ENCODE measurements at places on chromosomes 3 and 15.
A peak's percentile ranks its signal among the peaks of the same experiment; 100 is the strongest.

GRCh38 chr3:29236146-29236840, 44.6 kb upstream of the RBMS3 start:
- no peak overlapping the region for H3K27ac ChIP-seq
- H3K36me3 ChIP-seq, result no peaks in the 10 kb centered on the region
- no peak for DNase-seq
- H3K27me3 ChIP-seq, result peaks cover 2% of the 10 kb centered on the region
- no peak overlapping the region for H3K4me3 ChIP-seq
- no peaks in the 10 kb centered on the region for H3K4me1 ChIP-seq

DNA sequence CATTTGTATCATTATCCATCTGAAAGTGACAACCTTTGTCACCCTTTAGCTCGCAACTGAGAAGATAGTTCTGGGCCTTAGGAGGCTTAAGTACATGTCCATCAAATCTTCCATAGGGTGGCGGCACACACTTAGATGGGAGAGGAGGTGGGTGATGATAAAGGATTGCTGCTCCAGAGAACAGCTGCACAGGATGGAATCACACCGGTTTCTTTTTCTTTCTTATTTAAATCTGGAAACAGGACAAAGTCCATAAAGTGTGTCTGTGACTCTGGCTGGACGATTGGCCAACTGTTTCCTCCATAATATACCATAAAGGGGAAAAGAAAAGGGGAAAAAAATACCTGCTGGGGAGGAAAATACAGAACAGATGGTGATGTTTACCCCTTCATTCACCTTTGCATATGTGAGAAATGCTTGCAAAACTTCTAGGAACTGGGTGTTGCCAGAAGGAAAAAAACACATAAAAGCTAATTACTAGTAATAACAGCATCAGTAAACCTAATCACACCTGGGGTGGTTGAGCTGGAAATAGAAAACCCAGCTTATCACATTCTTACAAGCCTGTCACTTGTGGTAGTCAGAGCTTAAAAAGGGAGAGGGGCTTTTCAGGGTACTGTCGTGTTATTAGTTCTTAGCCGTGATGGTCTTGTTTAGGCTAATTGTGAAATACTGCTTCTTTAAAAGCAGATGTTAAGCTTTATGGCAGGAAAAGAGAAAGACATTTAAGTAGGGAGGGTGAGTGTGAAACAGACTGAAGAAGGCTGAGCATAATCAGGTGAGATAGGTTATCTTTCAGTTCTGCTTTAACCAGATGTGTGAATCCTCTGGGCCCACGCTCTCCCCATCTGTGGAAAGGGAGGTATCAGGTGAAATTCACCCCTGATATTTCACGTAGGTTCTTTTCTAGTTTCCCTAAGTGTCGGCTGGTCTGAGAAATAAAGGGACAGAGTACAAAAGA, 16.7 kb downstream of the C2CD4A start:
- H3K36me3 ChIP-seq, result no peaks in the 10 kb centered on the region
- no peaks in the 10 kb centered on the region for H3K4me1 ChIP-seq
- H3K4me3 ChIP-seq, result no peak overlapping the region
- DNase-seq, result no peak
- H3K27ac ChIP-seq, result no peak overlapping the region

- no peaks in the 10 kb centered on the region for H3K36me3 ChIP-seq
- H3K27me3 ChIP-seq, result no peaks in the 10 kb centered on the region
- no peak overlapping the region for H3K4me3 ChIP-seq
- H3K27ac ChIP-seq, result no peak overlapping the region
Measured at GRCh38 chr3:184419171-184419570, 39.3 kb downstream of the CHRD start.

- H3K4me3 ChIP-seq, result no peak overlapping the region
- no peak for DNase-seq
- H3K4me1 ChIP-seq, result no peaks in the 10 kb centered on the region
- no peak overlapping the region for H3K27ac ChIP-seq
Measured at GRCh38 chr3:124926426-124927101, 8.0 kb downstream of the MUC13 start.

DNA sequence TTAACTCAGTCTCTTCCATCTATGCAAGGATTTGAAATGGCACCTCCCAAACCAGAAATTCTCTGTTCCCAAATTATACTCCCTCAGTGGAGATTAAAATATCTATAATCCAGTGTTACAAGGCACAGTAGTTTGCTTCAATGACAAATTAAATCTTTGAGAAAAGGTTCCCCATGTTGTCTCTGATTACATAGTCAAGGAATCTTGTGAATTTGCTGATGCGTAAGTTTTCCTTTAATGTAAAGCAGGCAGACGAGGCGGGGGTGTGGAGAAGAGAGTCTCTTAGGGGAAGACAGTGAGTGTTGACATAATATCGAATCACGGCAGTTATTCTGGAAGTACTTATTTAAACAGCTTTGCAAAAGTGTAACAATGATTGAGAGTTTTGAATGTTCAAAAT, 236.4 kb upstream of the RARB start:
- DNase-seq, result no peak
- H3K36me3 ChIP-seq, result no peaks in the 10 kb centered on the region
- H3K27ac ChIP-seq, result no peak overlapping the region
- H3K27me3 ChIP-seq, result no peaks in the 10 kb centered on the region
- H3K4me1 ChIP-seq, result no peaks in the 10 kb centered on the region
- H3K4me3 ChIP-seq, result no peak overlapping the region

GRCh38 chr15:80945605-80946004, 44.0 kb downstream of the MESD start:
- H3K27ac ChIP-seq, result no peak overlapping the region
- H3K4me1 ChIP-seq, result no peaks in the 10 kb centered on the region
- no peak overlapping the region for H3K4me3 ChIP-seq
- H3K36me3 ChIP-seq, result peaks cover 5% of the 10 kb centered on the region
- H3K27me3 ChIP-seq, result no peaks in the 10 kb centered on the region

GRCh38 chr15:69731581-69731980, 279.0 kb downstream of the RPLP1 start:
- H3K36me3 ChIP-seq, result no peaks in the 10 kb centered on the region
- H3K27me3 ChIP-seq, result no peaks in the 10 kb centered on the region
- H3K4me1 ChIP-seq, result no peaks in the 10 kb centered on the region
- H3K27ac ChIP-seq, result no peak overlapping the region
- DNase-seq, result no peak

DNA sequence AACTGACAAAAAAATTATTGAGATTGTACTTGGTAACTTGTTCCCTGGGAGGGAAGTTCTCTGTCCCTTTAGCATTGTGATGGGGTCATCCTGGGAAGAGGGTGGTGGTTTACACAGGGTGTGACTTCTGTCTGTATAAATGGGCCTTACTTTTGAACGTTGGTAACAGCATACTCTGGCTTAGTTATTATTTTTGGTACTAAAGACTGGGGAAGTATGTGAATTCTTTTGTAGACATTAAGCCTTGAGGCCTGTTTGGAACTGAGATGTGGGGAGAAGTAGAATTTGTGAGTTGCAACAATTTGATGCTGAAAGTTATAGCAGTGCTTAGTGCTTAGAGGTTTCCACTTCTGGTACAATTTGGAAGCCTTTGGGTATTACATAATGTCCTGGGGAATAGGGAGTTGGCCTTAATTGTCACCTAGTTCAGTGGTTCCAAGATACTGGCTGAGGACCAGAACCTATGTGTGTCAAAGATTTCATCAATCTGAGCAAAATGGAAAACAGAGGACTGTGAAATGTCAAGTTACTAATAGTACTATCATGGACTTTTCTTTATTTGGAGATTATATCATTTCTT, 15.9 kb downstream of the TLNRD1 start:
- DNase-seq, result no peak
- H3K4me3 ChIP-seq, result no peak overlapping the region
- H3K27ac ChIP-seq, result no peak overlapping the region
- no peaks in the 10 kb centered on the region for H3K36me3 ChIP-seq

GRCh38 chr15:70912187-70912586, 19.6 kb downstream of the LRRC49 start:
- no peaks in the 10 kb centered on the region for H3K4me1 ChIP-seq
- H3K27me3 ChIP-seq, result no peaks in the 10 kb centered on the region
- DNase-seq, result no peak
- no peaks in the 10 kb centered on the region for H3K36me3 ChIP-seq

GRCh38 chr3:67916353-67916752, 261.9 kb upstream of the SUCLG2 start:
- DNase-seq, result no peak
- no peaks in the 10 kb centered on the region for H3K4me1 ChIP-seq
- H3K27me3 ChIP-seq, result no peaks in the 10 kb centered on the region
- no peak overlapping the region for H3K4me3 ChIP-seq
- no peak overlapping the region for H3K27ac ChIP-seq

- no peaks in the 10 kb centered on the region for H3K27me3 ChIP-seq
- DNase-seq, result no peak
- H3K27ac ChIP-seq, result peak overlapping the region; percentile 89
- H3K36me3 ChIP-seq, result no peaks in the 10 kb centered on the region
- H3K4me3 ChIP-seq, result no peak overlapping the region
- peaks cover 4% of the 10 kb centered on the region for H3K4me1 ChIP-seq
Measured at GRCh38 chr3:24272875-24273274, 221.8 kb downstream of the THRB start.

DNA sequence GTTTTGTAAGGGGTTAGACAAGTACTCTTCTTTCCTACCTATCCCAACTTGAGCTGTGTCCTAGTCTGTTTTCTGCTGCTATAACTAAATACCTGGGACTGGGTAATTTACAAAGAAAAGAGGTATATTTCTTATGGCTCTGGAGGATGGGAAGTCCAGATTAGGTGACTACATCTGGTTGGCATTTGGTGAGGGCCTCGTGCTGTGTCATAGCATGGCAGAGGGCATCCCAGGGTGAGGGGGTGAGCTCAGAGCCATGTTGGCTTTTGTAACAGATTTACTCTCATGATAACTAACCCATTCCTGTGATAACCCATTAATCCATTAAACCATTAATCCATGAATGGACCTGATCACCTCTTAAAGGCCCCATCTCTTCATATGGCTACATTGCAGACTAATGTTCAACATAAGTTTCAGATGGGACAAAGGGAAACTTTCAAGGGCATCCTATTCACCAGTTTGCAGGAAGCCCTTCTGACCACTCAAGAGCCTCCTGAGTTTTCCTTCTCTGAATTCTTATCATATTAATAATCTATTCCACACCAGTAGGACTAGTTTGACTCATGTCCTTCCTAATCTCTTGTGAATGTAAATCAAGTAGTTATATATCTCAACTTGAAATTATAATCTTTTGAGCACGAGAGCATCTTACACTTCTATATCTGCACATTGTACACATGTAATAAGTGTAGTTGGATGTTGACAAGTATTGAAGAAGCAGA, 185.7 kb upstream of the ZPLD1 start:
- H3K4me3 ChIP-seq, result no peak overlapping the region
- no peaks in the 10 kb centered on the region for H3K4me1 ChIP-seq
- no peaks in the 10 kb centered on the region for H3K27me3 ChIP-seq
- no peaks in the 10 kb centered on the region for H3K36me3 ChIP-seq

DNA sequence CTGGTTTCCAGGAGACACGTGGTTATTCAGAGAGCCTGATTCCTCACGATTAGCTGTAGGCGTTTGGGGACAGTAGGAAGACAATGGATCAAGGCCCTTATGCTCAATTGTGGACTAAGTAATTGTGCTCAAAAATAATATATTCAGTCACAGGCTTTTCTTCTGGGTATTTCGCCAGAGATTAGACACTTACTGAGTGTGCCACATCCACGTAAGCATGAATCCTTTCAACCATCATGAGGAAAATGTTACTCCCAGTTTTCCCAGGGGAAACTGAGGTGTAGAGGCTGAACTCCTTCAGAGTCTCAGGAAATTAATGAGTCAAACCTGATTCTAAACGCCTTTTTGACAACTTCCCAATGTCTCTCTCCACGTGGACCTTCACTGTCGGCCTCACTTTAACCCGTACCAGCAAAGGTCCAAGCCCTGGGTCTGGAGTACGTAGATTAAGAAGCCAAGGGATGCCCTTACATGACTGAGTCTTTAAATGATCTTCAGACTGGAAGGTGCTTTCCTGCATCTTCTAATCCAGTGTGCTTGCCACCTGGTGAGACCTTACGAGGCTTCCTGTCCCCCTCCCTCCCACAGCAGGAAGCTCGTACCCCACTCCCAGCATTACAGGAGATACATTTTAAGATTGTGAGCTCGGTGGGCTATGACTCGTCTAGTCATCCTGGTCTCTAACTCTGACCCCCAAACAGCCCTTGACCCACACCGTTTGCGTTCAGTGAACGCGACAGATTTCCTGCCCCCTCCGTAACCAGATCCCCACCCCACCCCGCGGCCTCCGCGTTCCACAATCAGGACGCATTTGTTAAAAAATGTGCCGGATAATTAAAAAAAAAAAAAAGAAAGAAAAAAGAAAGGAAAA, 1.7 kb downstream of the PKM start:
- peak overlapping the region; percentile 93 for H3K27ac ChIP-seq
- H3K27me3 ChIP-seq, result no peaks in the 10 kb centered on the region
- H3K4me3 ChIP-seq, result no peak overlapping the region
- peaks cover 20% of the 10 kb centered on the region for H3K4me1 ChIP-seq
- no peaks in the 10 kb centered on the region for H3K36me3 ChIP-seq

DNA sequence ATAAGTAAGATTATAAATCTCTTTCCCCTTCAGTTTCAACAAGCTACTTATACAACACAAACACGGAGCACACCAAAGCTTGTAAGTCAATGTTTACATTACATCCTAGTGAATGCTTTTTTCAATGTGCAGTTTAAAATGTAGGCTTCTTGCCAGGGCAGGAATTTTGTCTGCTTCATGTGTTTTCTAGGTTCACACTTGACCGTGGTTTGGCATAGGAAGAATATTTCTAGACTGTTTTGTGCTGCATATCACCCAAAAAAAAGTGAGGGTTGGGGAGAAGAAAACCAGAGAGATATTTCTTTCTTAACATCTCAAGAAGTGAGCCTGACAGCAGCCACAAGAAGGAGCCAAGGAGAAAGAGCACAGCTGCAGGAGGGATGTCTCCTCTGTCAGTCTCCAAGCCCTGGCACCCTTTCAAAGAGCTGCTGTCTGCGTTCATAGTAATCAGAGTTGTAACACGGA, 255.8 kb downstream of the MEIS2 start:
- no peak overlapping the region for H3K27ac ChIP-seq
- no peaks in the 10 kb centered on the region for H3K36me3 ChIP-seq
- H3K4me3 ChIP-seq, result no peak overlapping the region
- H3K4me1 ChIP-seq, result no peaks in the 10 kb centered on the region

GRCh38 chr15:69532856-69533255, 80.2 kb downstream of the RPLP1 start:
- no peak overlapping the region for H3K4me3 ChIP-seq
- H3K4me1 ChIP-seq, result peaks cover 2% of the 10 kb centered on the region
- no peaks in the 10 kb centered on the region for H3K36me3 ChIP-seq
- no peak for DNase-seq
- no peaks in the 10 kb centered on the region for H3K27me3 ChIP-seq
